ENCODE measurements at places on chromosomes 16 and 17.

- DNase-seq, result no peak
These were observed 162.6 kb downstream of the SDK2 start for GRCh38 chr17:73481676-73482075.

- DNase-seq, result peak; percentile 47
These were observed 913 bp downstream of the CDIP1 start for GRCh38 chr16:4537376-4538343.

DNA sequence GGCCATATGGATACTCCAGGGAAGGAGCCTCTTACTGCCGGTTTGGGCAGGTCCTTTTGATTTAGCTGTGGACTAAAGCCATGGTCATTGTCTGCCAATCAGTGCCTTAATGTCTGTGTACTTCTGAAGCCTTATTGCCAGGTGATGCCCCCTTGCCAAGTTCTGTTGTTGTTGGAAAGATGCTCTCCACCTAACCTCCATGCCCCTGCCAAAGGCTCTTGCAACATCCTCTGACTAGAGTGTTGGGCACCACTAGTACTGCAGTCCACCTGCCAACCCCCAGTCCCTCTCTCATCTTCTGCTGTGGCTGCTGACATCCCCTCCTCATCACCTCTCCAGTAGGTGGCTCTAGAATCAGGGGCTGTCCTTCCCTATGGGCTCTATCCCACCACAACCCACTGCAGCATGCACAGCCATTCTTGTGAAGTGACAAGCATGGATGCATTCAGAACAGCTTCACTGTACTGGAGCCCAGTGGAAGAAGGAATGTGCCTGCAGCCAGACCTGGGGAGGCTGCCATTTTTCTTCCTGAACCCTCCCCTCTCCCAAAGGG is 375.3 kb upstream of the CDH5 start:
- DNase-seq, result no peak

- DNase-seq, result no peak
These were observed 77.7 kb downstream of the MRM3 start for GRCh38 chr17:859824-860195.

DNA sequence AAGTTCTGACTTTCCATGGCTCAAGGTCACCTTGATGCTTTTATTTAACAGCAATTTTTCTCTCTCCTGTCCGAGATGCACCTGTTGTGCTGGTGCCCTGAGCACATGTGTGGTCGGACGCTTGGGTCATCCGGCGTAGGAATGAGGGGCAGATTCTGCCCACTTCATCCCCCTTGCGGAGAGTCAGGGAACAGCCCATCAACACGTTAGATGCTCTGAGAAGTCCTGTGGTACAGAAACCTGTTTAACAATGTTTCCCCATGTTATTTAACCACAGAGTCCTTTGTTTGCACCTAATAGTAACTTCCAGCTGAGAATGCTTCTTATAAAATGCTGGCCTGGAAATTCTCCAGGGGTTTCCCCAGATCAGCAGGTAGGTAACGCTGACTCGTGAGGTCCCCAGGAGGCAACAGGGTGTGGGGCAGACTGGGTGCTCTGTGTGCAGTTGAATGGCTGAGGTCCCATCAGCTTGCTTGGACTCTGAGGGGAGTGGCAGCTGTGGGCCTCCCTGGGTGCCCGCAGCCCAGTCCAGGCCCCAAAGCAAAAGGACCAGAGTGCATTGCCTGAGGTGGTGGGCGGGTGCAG is 17.8 kb downstream of the DOC2B start:
- DNase-seq, result no peak

DNA sequence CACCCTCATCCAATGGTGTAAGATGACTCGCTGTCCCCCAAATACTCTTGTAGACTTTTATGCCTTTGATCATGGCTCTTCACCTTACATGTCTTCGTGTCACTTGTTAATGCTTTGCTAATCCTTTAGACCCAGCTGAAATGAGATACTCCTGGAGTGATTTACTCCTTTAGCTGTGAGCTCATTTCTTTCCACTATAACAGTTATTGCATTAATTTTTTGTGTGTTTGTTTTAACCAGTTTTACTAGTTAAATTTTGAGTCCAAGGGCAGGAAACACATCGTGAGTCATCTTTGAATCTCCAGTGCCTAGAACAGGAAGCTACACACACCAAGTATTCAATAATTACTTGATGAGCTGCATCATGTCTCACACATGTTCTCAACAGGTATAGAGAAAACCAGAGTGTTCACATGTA is 6.5 kb upstream of the CTCF start:
- DNase-seq, result no peak

All from D341Med (cell line).